Fibroblast of skin of left quadriceps (primary cell): ENCODE measurements at places on chromosomes 13 and 19.

DNA sequence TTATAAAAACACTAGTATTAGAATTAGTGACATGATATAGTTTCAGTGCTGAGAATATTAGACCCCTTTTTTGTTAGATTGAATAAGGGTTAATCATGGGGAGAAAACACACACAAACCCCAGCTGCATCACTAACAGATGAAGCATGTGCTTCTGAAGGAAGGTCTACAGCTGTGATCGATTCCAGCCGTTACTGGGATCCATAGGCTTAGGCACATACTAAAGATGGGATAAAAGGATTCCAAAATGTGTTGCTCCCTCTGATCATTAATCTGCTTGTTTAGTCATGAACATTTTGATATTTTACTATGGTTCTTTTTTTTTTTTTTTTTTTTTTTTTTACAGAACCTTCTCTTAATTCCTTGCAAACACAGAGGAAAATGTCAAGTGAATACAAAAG, 1591.3 kb downstream of the EFNB2 start:
- DNase-seq: no peak

DNA sequence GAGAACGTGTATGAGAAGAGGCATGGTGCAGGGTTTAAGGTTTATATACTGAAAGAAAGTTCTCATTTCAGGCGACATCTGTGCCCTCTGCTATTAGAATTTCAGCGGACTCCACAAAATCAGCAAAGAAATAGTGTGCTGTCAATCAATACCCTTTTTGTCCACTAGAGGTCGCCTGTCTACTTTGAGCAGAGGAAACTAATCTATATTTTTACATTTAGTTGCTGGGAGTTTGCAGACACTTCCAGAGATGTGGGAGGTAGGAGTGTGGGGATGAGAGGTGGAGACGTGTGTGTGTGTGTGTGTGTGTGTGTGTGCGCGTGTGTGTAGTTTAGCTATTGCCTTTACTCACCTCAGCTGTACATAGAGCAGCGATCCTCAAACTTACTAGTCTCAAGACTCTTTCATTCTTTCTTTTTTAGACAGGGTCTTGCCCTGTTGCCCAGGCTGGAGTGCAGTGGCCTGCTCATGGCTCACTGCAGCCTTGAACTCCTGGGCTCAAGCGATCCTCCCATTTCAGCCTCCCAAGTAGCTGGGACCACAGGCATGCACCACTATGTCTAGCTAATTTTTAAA, 9.7 kb downstream of the INAFM1 start:
- DNase-seq: peak; percentile 32

GRCh38 chr13:105785436-105785835, 750.0 kb downstream of the EFNB2 start:
- no peak for DNase-seq

DNA sequence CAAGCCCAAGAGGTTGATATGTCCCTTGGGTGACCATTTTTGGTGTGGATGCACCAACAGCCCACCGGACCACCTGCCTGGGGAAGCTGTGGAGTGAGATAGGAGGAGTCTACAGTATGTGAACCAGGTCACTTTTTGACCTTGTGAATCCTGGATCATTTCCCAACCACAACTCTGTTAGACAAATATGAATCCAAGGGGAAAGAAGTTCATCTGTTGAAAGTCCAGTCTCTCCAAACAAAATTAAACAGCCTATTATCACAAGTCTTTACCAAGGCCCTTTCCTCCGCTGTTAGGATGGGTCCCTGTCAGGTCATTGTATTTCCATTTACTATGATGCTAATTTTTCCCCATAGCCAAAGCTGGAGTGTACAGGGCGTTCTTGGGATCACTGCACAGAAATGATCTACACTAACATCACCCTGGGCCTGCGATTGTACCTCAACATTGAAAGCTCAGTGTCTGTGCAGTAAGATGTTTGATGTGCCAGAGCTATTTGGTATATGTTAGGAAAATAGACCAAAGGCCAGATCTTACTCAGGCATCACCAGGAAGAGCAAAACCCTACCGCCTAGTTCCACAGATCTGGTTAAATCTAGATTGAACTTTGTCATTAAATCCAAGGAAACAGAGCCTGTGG, 117.1 kb downstream of the STARD13 start:
- DNase-seq: no peak

- no peak for DNase-seq
Measured at GRCh38 chr13:108086678-108087077, 128.7 kb downstream of the LIG4 start.

- DNase-seq: no peak
Measured at GRCh38 chr19:1567848-1568227, 287 bp downstream of the MEX3D start.

GRCh38 chr19:48170817-48171347, 402 bp downstream of the ZSWIM9 start:
- DNase-seq: no peak

- no peak for DNase-seq
Measured at GRCh38 chr19:51386882-51387520, 773 bp downstream of the LIM2 start.

GRCh38 chr13:24080134-24080533, 80.4 kb upstream of the SPATA13 start:
- DNase-seq: no peak

DNA sequence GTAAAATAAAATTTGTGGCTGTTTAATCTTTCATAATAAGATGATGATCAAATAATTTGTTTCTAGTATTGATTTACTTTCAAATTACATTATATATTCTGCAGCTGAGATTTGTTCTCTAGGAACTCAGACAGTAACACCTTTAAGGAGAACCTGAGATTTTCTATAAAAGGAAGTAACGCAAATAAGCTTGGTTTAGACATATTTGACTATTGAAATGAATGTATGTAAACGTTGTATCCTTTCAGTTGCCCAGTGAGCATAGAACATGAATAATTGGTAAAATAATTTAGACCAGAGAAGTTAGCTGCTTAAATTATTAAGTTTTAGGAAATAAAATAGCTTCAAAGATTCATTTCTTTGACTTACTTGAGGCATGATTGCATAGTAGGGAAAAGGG, 3.1 kb downstream of the CDK8 start:
- DNase-seq: no peak

- no peak for DNase-seq
Measured at GRCh38 chr13:114107686-114108081, 24.7 kb downstream of the RASA3 start.

DNA sequence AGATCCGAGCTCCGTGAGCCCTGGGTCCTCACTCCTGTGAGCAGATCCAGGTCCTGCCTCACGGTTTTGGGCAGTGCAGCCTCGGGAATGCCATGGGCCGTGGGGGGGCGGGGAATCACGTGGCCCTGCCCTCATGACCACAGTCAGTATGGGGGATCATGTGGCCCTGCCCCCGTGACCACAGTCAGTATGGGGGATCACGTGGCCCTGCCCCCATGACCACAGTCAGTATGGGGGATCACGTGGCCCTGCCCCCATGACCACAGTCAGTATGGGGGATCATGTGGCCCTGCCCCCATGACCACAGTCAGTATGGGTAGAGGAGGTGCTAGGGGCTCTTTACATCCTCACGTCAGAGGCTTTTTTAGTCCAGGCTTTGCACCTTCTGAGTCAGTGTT, 64.3 kb upstream of the F7 start:
- DNase-seq: no peak

DNA sequence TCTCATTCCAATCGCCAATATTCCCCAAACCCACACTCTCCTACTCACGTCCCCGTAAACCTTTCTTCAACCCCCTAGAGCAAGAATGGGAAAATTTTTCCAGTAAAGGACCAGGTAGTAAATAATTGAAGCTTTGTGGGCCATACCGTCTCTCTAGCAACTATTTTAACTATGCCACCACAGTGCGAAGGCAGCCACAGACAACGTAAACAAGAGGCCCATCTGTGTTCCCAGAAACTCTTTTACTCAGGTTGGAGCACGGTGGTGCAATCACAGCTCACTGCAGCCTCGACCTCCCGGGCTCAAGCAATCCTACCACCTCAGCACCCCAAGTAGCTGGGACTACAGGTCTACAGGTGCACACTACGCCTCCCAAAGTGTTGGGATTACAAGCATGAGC, 3.0 kb downstream of the DPRX start:
- DNase-seq: no peak

GRCh38 chr13:76570510-76570971, 315.7 kb downstream of the KCTD12 start:
- no peak for DNase-seq

- peak; percentile 22 for DNase-seq
Measured at GRCh38 chr19:6250024-6250615, 29.7 kb downstream of the MLLT1 start.

- DNase-seq: no peak
Measured at GRCh38 chr19:52170863-52171320, 529 bp downstream of the ZNF836 start.

GRCh38 chr13:31946091-31946770, 85.3 kb upstream of the FRY start:
- DNase-seq: peak; percentile 53

DNA sequence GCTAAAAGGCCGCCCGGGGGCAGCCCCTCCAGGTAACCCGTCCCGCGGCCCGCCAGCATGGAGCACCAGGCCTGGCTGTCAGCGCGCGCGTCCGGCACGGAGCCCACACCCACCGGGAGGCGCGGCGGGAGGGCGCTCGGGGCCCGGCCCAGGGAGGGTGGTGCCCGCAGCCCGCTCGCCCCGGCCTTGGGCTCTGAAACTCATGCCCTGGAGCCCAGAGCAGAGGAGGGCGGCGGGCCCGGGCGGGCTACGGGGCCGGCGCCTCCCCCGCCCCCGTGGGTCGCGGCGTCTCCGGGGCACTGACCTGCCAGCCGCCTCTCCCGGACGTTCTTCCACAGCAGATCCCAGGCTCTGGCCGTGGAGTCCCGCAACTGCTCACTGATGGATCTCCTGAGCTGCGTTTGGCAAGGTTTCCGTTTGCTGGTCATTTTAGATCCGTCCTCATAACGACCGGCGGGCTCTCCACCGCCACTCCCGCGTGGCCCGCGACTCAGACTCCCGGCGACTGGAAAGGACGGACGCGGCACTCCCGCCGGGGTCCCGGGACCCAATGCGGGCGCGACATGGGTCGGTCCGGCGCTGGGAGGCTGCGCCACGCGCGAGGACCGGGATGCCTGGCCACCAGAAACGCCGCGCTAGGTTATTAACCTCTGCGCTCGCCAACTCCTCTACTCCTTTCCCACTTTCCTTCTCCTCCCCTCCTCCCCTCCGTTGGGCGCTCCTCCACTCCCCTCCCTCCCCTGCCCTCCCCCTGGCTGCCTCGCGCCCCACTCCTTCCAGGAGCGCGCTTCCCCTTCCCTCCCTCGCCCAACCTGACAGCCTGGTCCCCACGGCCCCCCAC, 64.7 kb upstream of the STARD13 start:
- DNase-seq: no peak

DNA sequence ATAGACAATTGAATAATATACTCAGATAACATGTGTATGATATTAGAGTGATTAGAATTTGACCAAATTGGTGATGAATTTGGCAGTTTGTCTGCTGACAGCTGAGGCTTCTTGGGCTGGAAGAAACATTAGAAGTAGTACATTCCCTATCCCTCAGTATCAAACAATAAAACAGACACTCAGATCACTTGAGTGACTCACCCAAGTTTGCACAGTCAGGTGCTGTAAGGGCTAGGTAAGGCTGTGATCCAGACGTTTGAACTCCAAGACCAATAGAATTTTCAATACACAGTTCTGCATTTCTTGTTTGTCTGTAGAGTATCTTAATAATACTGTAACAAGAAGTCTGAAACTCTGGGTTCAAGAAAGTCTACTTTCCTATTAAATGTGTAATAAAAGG, 223.5 kb downstream of the POSTN start:
- no peak for DNase-seq

- no peak for DNase-seq
Measured at GRCh38 chr19:2148482-2149135, 2.8 kb downstream of the AP3D1 start.

DNA sequence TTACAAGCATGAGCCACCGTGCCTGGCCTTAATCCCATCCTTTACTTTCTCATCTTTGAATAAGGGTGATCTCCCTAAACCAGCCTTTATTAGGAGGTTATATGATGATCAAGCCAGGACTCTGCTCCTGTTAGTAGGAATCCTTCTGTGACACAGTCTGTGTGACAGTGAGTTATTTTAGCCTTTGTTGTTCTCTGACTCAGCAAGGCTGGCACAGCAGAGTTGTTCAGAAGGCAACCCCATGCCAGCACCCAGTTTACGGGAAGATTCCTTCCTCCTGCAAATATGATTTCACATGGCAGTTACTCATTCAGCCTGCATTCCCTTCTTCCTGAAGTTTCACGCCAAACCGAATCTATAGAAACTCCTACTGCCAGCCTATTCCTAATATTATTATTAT, 10.5 kb upstream of the MIER2 start:
- no peak for DNase-seq

DNA sequence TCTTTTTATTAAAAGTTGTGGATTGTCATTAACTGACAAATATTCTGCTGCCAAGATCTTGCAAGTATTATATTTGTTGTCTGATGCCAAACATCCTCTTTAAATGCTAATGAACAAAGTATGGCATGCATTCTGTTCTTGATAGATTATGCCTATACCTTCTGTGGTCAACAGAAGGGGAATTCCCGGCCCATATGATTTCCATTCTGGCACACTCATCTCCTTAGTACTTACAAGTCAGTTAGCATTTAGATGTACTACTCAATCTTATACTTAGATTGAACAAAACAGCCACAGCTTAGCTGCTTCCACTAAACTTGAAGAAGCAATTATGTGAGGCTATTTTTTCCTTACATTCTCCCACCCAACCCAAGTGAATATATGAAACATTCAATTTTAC, 246.1 kb upstream of the DACH1 start:
- DNase-seq: no peak

DNA sequence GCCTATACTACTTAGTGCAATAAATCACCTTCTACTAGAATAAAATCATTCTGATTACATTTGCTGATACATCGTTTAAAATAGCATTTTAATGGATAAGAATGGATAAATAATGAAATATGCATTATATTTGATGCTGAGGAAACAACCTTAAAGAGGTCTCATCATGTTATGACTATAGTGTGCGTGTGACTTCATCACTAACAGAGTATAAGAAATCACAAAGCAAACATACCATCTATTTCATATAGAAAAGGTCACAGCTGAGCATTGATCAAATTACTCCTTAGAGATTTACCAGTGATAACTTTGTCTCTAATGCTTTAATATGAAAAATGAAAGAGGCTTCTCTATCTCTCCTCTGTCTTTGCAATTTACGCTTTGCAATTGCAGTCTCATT, 1620.3 kb upstream of the SLC10A2 start:
- no peak for DNase-seq

GRCh38 chr19:40646743-40647254, 43.7 kb downstream of the NUMBL start:
- DNase-seq: no peak

DNA sequence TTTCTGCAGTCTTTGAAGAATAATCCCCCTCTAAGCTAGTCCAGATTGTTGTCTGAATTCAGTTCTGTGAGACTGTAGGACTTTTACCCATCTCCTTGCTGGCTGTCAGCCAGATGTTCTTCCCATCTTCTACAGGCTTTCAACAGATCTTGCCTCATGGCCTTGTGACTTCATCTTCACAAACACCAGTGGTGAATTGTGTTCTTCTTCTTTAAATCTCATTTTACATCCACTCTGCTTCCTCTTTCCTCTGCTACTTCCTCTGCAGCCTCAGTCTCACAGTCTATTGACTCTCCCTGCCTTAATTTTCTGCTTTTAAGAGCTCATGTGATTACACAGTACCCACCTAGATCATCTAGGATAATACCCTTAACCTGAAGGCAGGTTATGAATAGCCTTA, 859.0 kb upstream of the SLITRK1 start:
- DNase-seq: no peak

GRCh38 chr13:103133556-103133955, 67.3 kb upstream of the SLC10A2 start:
- no peak for DNase-seq
